ENCODE measurements at places on chromosomes 4 and X.
A peak's percentile ranks its signal among the peaks of the same experiment; 100 is the strongest.

- DNase-seq, result no peak
Measured at GRCh38 chr4:181853881-181854511, 389.2 kb upstream of the TENM3 start.

DNA sequence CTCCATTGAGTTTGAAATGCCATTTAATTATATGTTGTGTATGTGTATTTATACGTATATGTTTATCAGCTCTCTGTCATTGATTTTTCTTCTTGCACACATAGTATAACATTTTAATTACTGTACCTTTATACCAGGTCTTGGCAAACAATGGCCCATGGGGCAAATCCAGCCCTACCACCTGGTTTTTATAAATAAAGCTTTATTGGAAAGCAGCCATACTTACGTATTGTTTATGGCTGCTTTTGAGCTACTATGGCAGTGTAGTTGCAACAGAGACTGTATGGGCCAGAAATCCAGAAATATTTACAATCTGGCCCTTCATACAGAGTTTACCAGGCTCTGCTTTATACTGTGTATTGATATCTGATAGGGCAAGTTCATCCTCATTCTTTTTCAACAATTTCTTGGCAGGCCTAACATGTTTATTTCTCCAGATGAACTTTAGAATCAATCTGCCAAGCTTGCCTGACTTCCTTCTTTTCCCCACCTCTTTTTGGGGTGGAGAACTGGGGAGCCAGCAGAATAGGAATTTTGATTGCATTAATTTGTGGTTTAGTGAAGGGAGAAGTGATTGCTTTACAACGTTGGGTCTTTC, 15.8 kb downstream of the DCUN1D4 start:
- DNase-seq, result no peak

DNA sequence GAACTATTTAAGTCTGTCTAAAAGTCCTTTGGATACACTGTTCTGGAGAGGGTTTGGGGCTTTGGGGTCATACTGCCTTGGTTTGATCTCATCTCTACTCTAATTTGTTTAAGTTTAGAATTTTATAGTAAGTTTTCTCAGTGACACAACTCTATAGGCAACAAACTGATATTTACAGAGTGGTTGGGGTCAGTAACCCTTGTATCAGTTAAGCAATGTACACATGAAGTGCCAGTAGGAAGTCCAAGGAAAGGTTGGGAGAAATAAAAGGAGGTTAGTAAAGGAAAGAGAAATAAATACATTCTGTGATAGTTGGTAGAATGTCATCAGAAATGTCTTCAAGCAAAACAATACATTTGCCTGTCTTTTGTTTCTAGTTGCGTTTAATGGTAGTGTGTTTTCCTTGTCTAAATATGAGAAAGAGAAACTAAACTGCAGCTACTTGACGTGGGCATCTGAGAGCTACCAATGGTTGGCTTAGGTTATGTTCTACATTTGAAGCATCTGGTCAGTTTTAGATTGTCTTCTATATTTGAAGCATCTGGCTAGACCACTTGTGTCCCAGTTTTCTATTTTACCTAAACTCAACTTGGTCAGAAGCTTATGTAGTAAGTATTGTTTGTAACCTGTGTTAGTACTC, 6.9 kb downstream of the ATP7A start:
- DNase-seq, result no peak

GRCh38 chr4:5955856-5956255, 62.4 kb downstream of the C4orf50 start:
- DNase-seq, result no peak

- no peak for DNase-seq
Measured at GRCh38 chrX:65925592-65925991, 114.3 kb downstream of the VSIG4 start.

GRCh38 chr4:108535757-108536156, 84.6 kb upstream of the RPL34 start:
- DNase-seq, result no peak

DNA sequence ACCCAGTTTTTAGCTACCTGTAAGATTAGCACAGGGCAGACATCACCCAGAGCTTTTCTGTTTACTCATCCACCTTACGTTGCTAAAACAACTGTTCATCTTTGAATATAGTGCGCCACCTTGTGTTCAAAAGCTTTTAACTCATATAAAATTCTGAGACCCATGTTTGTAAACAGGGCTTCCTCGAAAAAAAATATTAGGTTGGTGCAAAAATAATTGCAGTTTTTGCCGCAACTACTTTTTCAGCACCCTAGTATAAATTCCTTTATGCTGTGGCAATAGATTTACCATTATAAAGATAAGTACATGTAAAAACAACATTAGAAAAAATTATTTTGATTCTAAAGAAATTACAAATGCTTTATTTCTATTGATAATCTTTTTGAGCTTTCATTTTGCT, 147.9 kb downstream of the LRBA start:
- DNase-seq, result no peak

- DNase-seq, result no peak
Measured at GRCh38 chr4:7692451-7693236, 247.0 kb downstream of the AFAP1 start.

GRCh38 chr4:47643845-47644244, 158.8 kb downstream of the ATP10D start:
- DNase-seq, result no peak

GRCh38 chrX:103687696-103688201, 1.2 kb upstream of the MORF4L2 start:
- peak; percentile 60 for DNase-seq

GRCh38 chrX:48083706-48084105, 12.3 kb upstream of the ZNF630 start:
- no peak for DNase-seq

DNA sequence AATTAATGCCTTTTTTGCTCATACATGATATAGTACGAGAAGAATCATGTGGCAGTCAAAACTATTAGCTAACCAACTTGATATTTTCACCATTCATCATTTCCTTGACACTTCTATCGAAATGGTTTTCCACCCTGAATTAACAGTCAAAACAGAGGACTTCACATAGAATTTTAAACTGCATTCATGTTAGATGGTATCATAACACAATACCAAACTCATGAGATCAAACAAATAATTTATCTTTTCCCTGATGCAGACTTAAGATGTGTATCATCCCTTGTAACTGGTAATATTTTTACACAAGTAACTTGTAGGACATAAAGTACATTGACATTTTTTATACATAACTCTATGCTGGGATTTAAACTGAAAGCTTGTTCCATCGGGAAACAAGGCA, 18.2 kb upstream of the ANTXR2 start:
- no peak for DNase-seq

DNA sequence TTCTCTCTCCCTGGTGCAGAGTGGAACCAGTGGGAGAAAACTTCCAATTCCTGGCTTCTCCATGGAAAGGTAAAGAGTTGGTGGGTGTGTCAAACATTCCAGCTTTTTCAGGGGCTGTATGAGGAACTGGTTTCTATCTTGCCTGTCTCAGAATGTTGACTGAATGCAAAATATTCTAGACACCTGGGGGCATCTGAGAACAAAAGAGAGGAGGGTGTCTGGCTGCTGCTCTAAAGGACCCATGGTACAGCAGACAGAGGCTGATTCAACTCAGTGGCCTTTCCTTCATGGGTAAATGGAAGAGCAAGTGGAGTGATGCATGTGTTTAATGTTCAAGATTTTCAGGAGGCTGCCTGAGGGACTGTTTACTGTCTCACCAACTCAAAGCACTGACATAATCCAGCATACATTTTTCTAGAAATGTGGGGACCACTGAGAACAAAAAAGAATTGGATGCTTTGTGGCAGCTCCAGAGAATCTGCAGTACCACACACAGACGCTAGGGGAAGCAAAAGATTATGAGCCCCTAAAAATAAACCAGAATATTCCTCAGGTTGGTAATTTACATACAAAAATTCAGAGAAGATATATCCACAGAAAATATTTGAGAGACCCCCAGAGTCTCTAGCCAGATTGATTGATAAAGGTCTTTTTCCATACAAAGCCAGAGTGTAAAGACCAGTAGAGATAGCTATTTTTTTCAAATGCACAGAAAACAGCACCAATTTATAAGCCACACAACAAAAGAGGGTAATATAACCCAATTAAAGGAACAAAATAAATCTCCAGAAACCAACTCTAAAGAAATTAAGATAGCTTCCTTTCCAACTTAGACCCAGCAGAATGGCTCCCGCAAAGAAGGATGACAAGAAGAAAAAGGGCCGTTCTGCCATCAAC, 48.0 kb upstream of the STARD8 start:
- DNase-seq, result no peak

- DNase-seq, result peak; percentile 37
Measured at GRCh38 chr4:153221783-153222706, 17.8 kb downstream of the TRIM2 start.

- peak; percentile 38 for DNase-seq
Measured at GRCh38 chr4:8725845-8726244, 133.3 kb downstream of the CPZ start.

DNA sequence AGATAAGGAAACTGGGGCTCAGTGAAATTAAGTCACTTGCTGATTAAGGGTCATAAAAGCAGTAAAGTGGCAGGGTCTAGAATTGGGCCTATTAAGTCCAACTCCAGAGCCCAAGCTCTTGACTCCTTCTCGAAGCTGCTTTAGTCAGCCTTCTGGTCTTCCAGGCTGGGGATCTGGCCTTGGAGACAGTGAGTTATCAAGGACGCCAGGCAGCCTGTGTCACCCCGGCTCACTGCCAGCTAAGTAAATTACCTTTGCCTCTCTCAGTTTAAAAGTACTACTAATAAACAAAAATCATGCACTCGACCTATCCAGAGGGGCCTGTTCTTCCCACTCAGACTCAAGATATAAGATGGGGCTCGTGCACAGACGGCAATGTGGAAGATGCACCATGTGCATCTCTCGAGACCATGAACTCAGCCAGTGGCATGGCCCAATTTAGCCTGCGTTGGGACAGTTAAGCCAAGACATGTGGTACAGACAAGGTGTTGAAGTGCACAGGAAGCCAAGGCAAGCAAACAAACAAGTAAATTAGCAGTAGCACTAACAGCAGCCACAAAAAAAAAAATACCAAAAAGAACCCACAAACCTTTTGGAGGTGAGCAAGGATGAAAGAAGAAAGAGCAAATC, 62.0 kb upstream of the MAP3K15 start:
- DNase-seq, result no peak

DNA sequence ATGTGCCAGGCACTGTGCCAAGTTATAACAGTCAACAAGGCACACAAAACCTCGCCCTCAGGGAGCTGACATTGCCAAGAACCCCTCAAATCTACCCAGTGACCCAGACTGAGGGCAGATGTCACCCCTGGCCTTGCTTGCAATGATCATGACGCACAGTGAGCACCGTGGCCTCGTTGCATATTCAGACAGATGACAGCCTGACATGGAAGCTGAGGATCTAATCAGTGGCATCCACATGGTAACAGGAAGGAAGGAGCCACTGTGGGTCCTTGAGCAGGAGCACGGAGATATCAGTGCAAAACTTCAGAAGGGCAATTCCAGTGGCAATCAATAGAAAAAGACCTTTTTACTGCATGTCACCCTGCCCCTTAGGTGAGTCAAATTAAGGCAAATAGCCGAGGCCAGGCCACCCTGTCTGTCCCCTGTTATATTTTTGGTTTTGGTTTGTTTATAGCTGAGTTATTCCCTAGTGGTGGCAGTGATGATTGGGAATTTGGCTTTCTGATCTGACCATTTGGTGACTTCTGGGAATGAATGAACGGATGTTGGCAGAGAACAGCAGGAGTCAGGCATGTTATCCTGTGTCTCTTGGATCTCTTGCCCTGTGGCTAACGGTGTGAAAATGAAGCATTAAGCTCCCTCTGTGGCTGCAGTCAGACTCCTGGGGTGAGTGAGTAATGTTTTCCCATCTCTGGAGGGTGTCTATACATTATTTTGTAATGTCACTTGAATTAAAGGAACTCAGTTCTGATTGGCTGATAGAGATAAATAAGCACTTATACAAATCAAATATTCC, 20.4 kb downstream of the WDR13 start:
- no peak for DNase-seq
